Motor neuron (in vitro differentiated cells): ENCODE measurements at places on chromosomes 2 and 18. TPM values are rescaled to one million over a fixed set of nuclear protein-coding genes. Genes with fewer than 3 reads are reported as not detected.

The OSBPL6 gene
- 11.7 and 12.3 TPM in 2 replicates for total RNA-seq

The CNOT11 gene
- total RNA-seq, result 13.1 and 15.1 TPM in 2 replicates

The NR4A2 gene
- 0.52 and 0.86 TPM in 2 replicates for total RNA-seq

The MYOM1 gene
- 0.63 and 1.4 TPM in 2 replicates for total RNA-seq

The ANXA4 gene
- total RNA-seq, result 29.8 and 31.9 TPM in 2 replicates

The TWIST2 gene
- 1.9 and 2.4 TPM in 2 replicates for total RNA-seq

The KIF1A gene
- 0.36 and 0.48 TPM in 2 replicates for total RNA-seq

The CXXC1 gene
- 24.5 and 27.0 TPM in 2 replicates for total RNA-seq

The SLC5A6 gene
- total RNA-seq, result 20.7 and 29.5 TPM in 2 replicates

The ZNF396 gene
- 7.2 and 7.6 TPM in 2 replicates for total RNA-seq

The D2HGDH gene
- total RNA-seq, result 13.3 and 16.1 TPM in 2 replicates

The DSEL gene
- total RNA-seq, result 19.6 and 19.9 TPM in 2 replicates

The CDH2 gene
- total RNA-seq, result 12.5 and 15.5 TPM in 2 replicates

The SP5 gene
- 1.8 TPM in 1 of 2 replicates, not detected in the other for total RNA-seq

The C1QL2 gene
- total RNA-seq, result 0.21 TPM in 1 of 2 replicates, not detected in the other

The GPN1 gene
- 34.3 and 34.4 TPM in 2 replicates for total RNA-seq

The CD207 gene
- 0.32 TPM in 1 of 2 replicates, not detected in the other for total RNA-seq

The STON1 gene
- total RNA-seq, result 59.8 and 74.7 TPM in 2 replicates

The FECH gene
- total RNA-seq, result 25.0 and 30.9 TPM in 2 replicates

The CRYGC gene
- not detected in 2 replicates for total RNA-seq

The LHCGR gene
- total RNA-seq, result 0.78 and 1.9 TPM in 2 replicates

The ATP6V1C2 gene
- total RNA-seq, result 0.87 and 2.0 TPM in 2 replicates

The STARD6 gene
- total RNA-seq, result not detected in 2 replicates

The PRKAG3 gene
- 5.1 and 6.7 TPM in 2 replicates for total RNA-seq

The REG1B gene
- total RNA-seq, result 0.38 and 0.83 TPM in 2 replicates

The IL1F10 gene
- total RNA-seq, result 0.81 TPM in 1 of 2 replicates, not detected in the other

The GALR1 gene
- total RNA-seq, result 0.05 and 0.58 TPM in 2 replicates

The FMNL2 gene
- total RNA-seq, result 28.9 and 35.8 TPM in 2 replicates

The COLEC12 gene
- 5.4 and 5.7 TPM in 2 replicates for total RNA-seq

The SPOPL gene
- total RNA-seq, result 11.4 TPM in 2 replicates

The ZNF521 gene
- total RNA-seq, result 25.3 and 26.8 TPM in 2 replicates

The SALL3 gene
- 0.29 and 0.30 TPM in 2 replicates for total RNA-seq

The TANC1 gene
- total RNA-seq, result 19.6 and 33.7 TPM in 2 replicates

The CNPPD1 gene
- 37.2 and 38.5 TPM in 2 replicates for total RNA-seq

The GPR39 gene
- 0.23 TPM in 1 of 2 replicates, not detected in the other for total RNA-seq

The CNDP1 gene
- total RNA-seq, result 0.08 and 0.18 TPM in 2 replicates

The MAPK4 gene
- 0.94 and 1.0 TPM in 2 replicates for total RNA-seq

The SRD5A2 gene
- 0.11 and 0.17 TPM in 2 replicates for total RNA-seq

The TSPYL6 gene
- total RNA-seq, result 0.22 and 0.56 TPM in 2 replicates

The STPG4 gene
- 0.38 and 0.66 TPM in 2 replicates for total RNA-seq

The CNGA3 gene
- 2.0 and 2.3 TPM in 2 replicates for total RNA-seq

The PROKR1 gene
- total RNA-seq, result 0.13 and 0.18 TPM in 2 replicates

The HSPD1 gene
- total RNA-seq, result 701 and 738 TPM in 2 replicates

The UGT1A3 gene
- 0.24 TPM in 1 of 2 replicates, not detected in the other for total RNA-seq

The DNER gene
- total RNA-seq, result 59.3 and 61.5 TPM in 2 replicates

The GPR45 gene
- total RNA-seq, result 0.29 and 1.6 TPM in 2 replicates

The EVX2 gene
- total RNA-seq, result 0.14 and 0.29 TPM in 2 replicates

The CXCR1 gene
- total RNA-seq, result 0.09 and 0.21 TPM in 2 replicates

The MARCO gene
- total RNA-seq, result not detected in 2 replicates

The TTC32 gene
- total RNA-seq, result 18.0 and 20.7 TPM in 2 replicates

The KCNIP3 gene
- total RNA-seq, result 0.51 and 0.75 TPM in 2 replicates

The UGT1A7 gene
- 0.09 and 0.16 TPM in 2 replicates for total RNA-seq

The RBM45 gene
- 21.8 and 30.2 TPM in 2 replicates for total RNA-seq

The CIAO1 gene
- 53.1 and 64.3 TPM in 2 replicates for total RNA-seq
